CD4-positive, alpha-beta T cell treated with Interleukin-2 at 100 ng/mL for 4 hours (primary cell): ENCODE measurements at places on chromosomes 5 and 9.

DNA sequence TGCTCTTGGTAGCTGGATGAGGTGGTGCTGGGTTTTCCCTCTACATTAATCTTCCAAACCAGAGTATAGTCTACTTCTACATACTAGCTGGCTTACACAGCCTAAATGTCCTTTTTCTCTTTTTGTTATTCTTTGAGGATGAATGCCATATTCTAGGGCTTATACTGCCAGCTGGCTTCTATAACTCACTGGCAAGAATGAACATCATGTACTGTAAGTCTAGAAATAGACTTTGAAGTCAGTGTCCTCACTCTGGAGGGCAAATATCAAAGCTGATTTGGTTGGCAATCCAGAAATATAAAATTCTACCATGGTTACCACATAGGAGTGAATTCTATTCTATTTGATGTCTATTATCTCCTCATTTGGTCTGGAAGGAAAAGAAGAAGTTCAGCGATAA lies 251.7 kb upstream of the TYRP1 start:
- DNase-seq, result no peak

DNA sequence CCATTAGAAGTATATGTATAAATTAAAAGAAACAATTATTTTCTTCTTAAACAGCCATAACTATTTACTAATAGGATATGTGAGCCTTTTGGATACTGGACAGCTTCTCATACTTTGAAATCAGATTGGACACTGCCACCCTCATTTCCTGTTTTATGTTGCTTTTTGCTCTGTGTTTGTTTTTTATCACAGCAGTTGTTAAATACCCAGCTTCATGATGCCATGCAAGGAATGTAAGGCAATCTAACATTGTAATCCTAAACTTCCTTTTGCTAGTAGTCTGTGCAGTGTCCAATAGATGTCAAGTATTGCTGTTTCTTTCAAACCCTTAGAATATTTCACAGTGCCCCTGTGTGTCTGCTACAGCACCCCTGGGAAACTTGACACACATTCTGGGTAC lies 56.2 kb downstream of the CNTLN start:
- no peak for DNase-seq

- DNase-seq, result no peak
These were observed 5.1 kb downstream of the RPL37 start for GRCh38 chr5:40829748-40830533.

GRCh38 chr9:128372188-128372641 lies 1.0 kb downstream of the URM1 start:
- no peak for DNase-seq
